ENCODE measurements at places on chromosomes 6 and 20.

GRCh38 chr6:13357551-13358075 is 29.3 kb upstream of the TBC1D7 start:
- no peak for DNase-seq

GRCh38 chr20:62946918-62947317 is 5.6 kb upstream of the SLC17A9 start:
- no peak for DNase-seq

DNA sequence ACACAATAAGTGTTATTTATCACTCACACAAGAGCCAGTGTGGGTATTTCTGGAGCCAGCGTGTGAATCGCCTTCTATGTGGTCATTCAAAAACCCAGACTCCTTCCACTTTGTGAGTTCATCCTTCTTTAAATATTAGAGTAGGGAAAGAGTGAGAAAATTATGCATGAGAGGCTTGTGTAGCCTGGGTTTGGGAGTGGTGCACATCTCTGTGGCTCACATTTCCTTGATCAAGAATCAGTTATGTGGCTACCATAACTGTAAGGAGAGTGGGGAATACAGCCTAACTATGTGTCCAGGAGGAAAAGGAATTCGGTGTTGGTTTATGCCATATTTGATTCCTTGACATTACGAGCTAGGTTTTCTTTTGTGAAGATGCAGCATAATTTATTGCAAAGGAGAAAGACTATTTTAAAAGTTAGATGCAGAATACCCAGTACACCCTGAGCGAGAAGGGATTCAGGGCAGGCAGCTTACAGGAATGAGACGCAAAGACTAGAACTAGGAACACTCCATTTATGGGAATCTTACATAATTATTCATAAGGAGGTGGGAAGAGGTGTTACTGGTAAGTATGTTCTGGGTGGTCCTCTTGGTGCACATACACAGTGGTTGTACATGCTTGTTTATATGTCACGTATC is 638.5 kb downstream of the COL12A1 start:
- DNase-seq, result no peak

- DNase-seq, result no peak
Observed at GRCh38 chr6:158237656-158238055, 69.5 kb downstream of the GTF2H5 start.

- DNase-seq, result no peak
Observed at GRCh38 chr6:75149240-75149639, 56.6 kb downstream of the COL12A1 start.

DNA sequence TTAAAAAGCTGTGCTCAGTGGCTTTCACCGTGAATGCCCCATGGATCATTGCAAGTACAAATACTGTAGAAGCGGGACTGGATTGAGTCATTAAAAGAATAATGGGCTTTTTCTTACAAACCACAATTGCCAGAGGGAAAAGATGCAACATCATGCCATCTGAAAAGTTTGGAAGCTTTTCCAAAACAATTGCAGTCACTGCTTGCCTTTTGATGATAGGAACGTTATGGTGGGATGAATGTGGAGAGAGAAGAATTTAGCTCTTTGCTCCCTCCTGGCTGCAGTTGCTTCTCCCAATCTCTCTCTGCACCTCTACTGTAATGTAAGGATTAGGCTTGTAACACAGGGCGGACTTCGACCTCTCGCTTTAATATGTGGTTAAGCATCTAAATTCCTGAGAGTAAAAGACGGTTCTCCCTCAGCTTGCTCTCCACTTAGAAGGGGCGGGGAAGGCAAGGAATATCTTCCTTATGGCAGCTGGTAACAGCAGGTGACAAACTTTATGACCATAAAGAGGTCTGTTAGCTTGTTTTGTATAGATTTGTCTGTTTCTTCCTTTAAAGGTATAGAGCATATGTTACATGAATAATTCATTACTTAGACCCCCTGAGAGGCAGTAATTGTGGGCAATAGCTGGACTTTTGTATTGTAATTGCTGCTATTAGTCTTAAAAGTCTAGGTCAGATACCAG is 376.1 kb downstream of the UTRN start:
- DNase-seq, result peak; percentile 22

- peak; percentile 94 for DNase-seq
Observed at GRCh38 chr6:139587469-139587868, 213.0 kb upstream of the CITED2 start.

GRCh38 chr6:141165002-141165665 is 967.6 kb upstream of the GJE1 start:
- no peak for DNase-seq

- peak; percentile 41 for DNase-seq
Observed at GRCh38 chr6:79949233-79949632, 1.9 kb upstream of the ELOVL4 start.

DNA sequence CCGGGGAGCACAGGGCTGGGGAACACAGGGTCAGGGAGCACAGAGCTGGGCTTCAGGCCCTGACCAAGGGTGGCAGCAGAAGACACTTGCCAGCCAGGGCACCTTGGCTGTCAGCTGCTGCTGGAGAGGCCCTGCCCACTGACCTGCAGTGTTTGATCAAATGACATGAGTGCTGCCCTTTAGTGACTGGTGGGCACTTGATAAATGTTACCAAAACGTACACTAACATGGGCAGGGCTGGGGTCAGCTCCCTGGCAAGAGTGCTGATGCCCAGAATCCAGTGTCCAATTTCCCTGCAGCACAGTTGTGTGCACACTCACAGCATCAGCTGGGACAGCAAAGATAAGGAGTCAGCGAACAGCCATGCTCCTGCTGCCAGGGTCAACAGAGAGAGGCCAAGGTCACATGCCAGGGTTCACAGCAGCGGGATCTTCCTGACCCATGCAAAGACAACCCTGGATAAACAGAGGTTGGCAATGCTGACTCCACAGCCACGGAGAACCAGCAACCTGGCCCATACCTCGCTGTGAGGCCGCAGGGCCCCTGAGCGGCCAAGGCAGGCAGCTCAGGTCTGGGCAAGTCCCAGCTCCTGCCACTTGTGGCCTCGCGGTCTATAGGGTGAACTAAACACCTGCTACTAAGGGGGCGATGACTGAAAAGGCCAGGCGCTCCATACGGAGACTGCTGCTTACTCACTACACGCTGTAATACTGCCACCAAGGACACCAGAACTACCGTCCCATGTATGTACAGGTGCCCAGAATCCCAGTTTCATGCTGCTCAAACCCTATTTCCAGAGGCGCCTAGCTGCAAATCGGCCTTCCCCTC is 46.3 kb downstream of the NINL start:
- no peak for DNase-seq

GRCh38 chr6:66328200-66328599 is 621.2 kb upstream of the EYS start:
- no peak for DNase-seq

DNA sequence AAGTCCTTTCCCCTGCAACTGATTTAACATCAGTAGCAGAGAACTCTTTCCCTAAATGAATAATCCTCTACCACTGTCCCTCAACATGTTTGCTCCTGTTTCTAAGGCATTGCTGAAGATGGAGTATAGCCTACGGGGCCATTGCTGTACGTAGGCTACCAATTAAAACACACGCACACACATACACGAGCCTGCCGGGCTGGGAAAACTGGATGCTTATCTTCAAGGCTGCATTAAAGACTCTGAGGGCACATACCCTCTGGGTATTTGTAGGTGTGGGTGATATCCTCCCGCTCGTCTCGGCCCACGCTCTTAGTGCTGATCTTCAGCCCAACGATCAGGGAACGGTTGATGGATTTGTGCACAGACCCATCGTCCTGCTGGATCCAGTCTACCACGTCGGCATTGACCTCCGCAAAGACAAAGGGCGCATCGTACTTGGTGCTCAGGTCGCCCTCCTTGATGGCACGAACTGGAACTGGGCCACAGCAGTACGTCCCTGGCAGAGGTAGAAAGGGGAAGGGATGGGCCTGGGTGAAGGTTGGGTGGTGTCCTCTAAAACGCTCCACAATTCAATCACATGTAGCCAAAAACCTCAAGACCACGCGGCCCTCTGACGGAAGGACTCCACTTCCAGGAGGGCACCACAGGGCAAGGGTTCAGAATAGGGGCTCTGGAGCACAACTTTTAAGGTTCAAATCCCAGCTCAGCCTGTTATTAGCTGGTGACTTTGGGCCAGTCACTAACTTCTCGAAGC is 25.7 kb downstream of the TGM2 start:
- no peak for DNase-seq

GRCh38 chr20:32482442-32483261 is 102.5 kb downstream of the NOL4L start:
- DNase-seq, result no peak

DNA sequence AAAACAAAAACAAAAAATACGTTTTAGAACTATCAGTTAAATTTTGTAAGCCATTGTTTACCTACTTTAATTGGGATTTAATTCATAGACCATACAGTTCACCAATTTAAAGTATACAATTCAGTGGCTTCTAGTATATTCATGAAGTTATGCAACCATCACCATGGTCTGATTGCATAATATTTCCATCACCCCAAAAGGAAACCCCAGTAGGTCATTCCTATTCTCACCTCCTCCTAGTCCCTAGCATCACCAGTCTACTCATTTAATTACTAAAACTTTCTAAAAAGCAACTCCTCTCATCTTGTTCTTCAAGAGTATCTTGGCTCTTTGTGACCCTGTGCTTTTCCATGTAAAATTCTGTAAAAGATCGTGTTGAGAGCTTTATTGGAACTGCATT is 60.2 kb downstream of the ASXL1 start:
- DNase-seq, result no peak

GRCh38 chr20:62914970-62915457 is 11.3 kb downstream of the DIDO1 start:
- DNase-seq, result peak; percentile 9

- DNase-seq, result no peak
Observed at GRCh38 chr20:41047975-41048305, 19.3 kb downstream of the TOP1 start.

DNA sequence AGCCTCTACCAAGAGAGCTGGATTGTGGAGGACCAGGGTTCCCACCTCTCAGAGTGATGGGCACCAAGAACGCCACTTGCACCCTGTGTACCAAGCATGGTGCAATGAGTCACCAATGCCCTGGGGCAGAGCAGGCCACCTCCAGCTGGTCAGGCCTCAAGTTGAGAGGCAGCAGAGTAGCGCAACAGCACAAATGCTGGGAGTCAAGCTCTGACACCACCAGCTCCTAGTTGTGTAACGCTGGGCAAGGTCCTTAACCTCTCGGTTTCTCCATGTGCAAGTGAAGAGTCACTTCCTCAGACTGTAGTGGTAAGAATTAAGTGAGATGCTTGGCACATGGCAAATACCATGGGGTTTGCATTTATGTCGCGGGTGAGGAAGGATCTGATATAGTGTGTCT is 25.6 kb downstream of the GFOD1 start:
- no peak for DNase-seq

GRCh38 chr6:5151955-5152401 is 66.8 kb downstream of the PPP1R3G start:
- DNase-seq, result peak; percentile 85

DNA sequence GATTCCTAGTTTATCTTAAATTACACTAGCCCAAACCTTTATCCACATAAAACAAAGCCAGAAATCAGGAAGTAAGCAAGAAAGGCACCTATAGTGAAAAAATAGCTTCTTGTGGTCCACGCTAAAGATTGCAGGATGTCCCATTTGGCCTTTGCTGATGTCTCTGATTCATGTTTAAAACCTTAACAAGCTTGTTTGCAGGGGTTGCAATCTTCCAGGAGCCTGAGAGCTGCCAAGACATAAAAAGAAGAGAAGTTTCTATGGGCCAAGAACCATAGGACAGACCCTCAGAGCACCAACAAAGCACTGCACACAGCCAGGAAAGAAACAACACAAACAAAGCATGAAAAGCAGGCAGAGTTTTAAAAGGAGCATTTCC is 49.4 kb downstream of the ADAT2 start:
- DNase-seq, result no peak

DNA sequence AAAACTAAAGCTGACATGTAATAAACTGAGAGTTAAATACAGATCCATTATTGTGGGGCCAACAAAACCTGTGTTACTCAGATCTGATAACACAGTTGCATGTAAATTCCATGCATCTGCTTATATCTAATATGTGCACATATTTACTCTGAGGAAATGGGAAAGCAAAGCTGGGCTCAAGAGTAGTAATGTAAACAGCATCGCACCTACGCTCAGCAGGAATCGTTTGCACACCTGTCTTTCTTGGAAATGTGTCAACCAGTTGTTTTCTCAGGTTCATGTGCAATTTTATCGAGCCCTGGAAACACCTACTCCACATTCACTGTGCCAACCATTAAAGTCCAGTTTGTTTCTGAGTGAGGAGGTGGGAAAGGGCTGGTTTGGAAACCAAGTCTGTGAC is 80.3 kb upstream of the CNKSR3 start:
- no peak for DNase-seq

GRCh38 chr6:107495196-107495643 is 5.3 kb downstream of the SOBP start:
- DNase-seq, result no peak

GRCh38 chr6:169212436-169212835 is 41.2 kb downstream of the THBS2 start:
- DNase-seq, result no peak

GRCh38 chr6:128118401-128118800 is 217.5 kb upstream of the THEMIS start:
- DNase-seq, result peak; percentile 48

DNA sequence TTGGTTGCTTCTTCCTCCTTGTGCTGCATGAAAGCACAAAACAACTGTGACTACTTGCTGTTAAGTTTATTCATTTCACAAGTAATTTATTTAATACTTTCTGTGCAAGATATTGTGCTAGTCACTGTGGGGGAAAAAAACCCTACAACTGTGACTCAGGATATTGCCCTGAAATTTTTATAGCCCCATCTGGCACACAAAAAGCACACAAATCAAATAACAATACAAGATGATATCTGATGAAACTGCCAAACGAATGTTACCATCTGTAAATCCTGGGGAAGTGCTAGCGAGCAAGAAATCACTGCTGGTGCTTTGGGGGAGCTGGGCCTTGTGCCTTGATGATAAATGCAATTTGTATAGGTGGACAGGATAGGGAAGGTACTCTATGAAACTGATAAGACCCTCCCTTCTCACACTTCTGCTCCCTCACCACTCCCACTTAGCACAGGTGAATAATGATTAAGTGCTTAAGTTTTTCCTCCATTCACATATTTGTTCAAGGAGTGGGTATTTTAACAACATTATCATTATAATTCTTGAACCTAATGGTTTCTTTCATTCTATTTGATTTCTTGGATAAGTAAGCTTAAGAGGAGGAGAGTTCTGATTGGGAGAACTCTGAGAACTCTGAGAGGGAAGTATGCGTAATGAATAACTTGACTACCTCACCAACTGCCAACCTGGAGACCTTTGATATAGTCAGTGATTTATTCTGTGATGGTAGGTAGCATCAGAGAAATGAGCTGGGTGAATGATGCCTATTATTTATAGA is 115.3 kb downstream of the RTN4IP1 start:
- DNase-seq, result no peak

DNA sequence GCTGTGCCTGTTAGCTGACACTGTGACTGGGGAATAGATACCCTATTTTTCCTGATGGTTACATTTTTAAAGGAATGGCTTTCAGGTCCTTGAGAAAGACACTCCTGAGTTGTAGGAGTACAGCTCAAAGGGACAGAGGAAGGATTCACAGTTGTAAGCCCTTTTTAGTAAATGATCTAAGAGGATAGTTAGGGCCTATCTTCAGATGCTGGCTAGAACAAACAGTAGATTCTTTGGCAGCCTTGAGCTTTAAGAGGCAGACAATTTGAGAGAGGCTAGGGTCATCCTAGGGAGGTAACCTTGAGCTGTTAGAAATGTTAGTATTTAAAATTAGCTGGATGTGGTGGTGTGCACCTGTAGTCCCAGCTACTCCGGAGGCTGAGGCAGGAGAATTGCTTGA is 111.5 kb downstream of the ZFAND3 start:
- DNase-seq, result no peak
